ENCODE measurements at places on chromosomes 6 and 20. TPM values are rescaled to one million over a fixed set of nuclear protein-coding genes. Genes with fewer than 3 reads are reported as not detected.

The TMEM170B gene
- 1.3 TPM for total RNA-seq

The CRISP3 gene
- total RNA-seq: not detected

The PRR18 gene
- not detected for total RNA-seq

The HUS1B gene
- 4.5 TPM for total RNA-seq

The GSTA3 gene
- not detected for total RNA-seq

The MMP24 gene
- total RNA-seq: 0.16 TPM

The KCNK15 gene
- not detected for total RNA-seq

The TFAP2A gene
- total RNA-seq: 0.40 TPM

The TSHZ2 gene
- 30.7 TPM for total RNA-seq
